Epithelial cell of proximal tubule (primary cell): ENCODE measurements at places on chromosomes 13 and 19.
A peak's percentile ranks its signal among the peaks of the same experiment; 100 is the strongest.

- no peak for DNase-seq
Observed at GRCh38 chr13:35977060-35977459, 154.1 kb downstream of the DCLK1 start.

- DNase-seq: no peak
Observed at GRCh38 chr19:45492627-45493470, 4.0 kb downstream of the RTN2 start.

DNA sequence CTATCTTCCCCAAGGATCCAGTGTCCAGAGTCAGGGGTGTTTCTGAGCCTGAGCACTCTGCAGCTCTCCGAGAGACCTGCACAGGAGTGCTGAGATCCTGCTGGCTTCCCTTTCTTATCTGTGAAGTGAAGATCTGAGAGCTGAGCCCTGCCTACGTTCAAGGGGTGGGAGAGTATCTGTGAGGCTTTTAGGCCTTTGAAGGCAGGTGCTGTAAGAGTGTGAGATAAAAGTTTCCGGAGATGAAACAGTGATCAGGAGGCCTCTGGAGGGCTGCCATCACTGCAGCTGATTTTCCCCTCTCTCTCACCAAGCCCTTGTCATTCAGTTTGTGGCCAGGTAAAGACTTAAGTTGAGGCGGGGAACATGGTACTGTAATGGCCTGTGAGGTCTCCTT is 83.1 kb downstream of the AKAP11 start:
- no peak for DNase-seq

DNA sequence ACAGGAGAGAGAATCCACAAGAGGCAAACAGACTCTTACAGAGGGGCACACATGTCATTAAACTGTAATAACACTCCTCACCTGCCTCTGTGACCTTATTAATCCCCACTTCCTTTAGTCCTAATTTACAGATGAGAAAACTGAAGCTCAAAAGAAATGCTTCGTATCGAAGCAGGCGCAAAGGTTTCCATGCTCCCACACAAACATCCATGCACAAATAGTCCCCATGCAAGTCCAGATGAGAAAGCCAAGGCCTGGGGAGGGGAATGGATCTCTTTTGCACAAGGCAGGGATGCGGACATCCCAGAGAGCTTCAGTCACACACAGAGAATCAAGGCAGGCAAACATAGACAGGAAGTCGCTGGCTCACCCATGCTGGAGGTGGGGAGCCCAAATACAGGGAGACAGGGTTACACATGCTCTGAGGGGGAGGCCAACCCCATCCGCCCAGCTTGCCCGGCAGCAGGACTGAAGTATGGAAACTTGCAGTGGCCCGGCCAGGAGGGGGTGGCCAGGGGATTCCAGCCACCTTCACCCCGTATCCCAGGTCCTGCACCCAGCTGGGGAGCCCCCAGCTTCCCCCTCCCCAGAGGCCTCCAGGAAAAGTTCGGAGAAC is 468 bp downstream of the S1PR5 start:
- no peak for DNase-seq

GRCh38 chr19:7982103-7982502 is 23.3 kb downstream of the ELAVL1 start:
- DNase-seq: no peak

DNA sequence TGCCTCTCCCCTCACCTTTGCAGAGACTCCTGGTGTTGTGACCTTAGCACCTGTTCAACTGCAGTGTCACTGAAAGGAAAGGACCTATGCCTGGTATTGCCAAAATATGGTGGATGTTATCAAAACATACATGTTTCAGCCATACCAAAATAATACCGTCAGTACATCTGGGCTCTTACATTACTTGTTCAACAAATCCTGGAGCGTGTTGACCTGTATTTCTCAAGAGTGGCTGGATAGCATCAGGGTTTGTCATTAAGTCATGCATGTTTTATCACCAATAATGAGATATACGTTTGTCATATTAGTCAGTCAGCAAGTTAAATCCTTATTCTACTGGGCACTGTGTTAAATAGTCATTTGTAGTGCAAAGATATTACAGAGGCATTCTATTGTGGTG is 290.8 kb downstream of the SHISA2 start:
- no peak for DNase-seq

- no peak for DNase-seq
Observed at GRCh38 chr13:114155926-114156883, 22.9 kb upstream of the CFAP97D2 start.

DNA sequence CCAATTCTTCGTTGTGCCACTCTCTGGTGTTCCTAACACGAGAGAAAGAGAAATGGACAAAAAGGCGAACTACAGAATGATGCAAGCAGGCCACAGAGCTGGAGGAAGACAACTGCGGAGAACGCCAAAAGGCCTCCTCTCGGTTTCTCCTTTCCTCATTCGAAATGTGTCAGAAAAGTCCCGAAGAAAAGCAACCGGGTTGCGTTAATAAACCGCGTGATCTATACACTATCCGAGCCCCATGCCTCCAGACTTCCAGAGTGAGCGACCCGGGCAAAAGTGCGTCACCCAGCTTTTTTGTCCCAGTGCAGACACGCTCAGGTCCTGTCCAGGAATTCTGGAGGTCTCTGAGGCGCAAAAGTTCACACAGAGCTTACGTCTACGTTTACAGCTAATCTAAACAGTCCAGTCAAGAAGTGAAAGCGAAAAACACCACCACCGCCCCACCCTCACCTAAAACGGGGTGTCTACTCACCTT is 413 bp downstream of the N4BP2L2 start:
- DNase-seq: no peak

- DNase-seq: no peak
Observed at GRCh38 chr13:95438297-95438696, 114.2 kb upstream of the CLDN10 start.

- peak; percentile 62 for DNase-seq
Observed at GRCh38 chr13:105991622-105992277, 543.7 kb downstream of the EFNB2 start.

DNA sequence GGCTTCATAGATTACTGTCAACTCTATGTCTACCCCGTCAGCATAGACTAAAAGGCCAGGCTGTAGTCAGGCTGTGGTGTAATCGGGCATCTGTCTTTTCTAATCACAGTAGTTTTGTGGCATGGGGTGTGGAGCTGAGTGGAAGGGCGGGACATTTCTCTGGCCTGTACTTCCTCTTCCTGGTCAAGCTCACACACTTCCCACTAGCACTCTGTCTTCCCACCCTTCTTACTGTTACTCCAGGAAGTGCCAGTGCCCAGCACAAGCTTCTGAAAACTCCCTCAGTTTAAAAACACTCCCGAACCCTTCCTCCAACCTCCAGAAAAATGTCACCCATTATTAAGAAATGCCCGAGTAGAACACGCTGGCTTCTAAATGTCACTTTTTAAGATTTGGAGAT is 229.8 kb downstream of the KLF5 start:
- DNase-seq: no peak

GRCh38 chr13:95570016-95570415 is 17.5 kb downstream of the CLDN10 start:
- DNase-seq: no peak

DNA sequence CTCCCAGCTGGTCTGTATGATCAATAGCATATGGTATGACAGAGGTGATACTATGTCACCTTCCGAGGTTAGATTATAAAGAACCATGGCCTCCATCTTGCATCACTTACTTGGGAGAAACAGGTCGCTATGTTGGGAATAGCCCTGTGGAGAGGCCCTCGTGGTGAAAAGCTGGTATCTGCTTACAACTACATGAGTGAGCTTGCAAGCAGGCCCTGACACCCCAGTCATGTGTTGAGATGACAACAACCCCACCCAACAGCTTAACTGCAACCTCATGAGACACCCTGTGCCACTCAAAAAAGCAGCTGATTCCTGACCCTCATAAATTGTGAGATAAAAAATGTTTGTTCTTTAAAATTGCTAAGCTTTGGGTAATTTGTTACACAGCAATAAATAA is 18.8 kb downstream of the MTRF1 start:
- DNase-seq: no peak

- no peak for DNase-seq
Observed at GRCh38 chr19:51916167-51916566, 11.1 kb upstream of the ZNF613 start.

DNA sequence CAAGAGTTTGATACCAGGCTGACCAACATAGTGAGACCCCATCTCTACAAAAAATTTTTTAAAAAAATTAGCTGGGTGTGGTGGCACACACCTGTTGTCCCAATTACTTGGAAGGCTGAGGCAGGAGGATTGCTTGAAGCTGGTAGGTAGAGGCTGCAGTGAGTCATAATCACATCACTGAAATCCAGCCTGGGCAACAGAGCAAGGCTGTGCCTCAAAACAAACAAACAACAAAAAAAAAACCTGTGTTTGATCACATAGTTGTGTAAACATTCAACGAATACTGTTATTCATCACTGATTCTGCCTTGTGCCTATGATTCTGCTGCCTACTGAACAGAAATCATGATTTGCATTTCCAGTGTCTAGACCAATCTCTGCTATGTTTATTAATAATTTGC is 134.0 kb downstream of the TBC1D4 start:
- DNase-seq: no peak

- peak; percentile 96 for DNase-seq
Observed at GRCh38 chr19:42850981-42851717, 28.4 kb downstream of the PSG1 start.

- DNase-seq: peak; percentile 78
Observed at GRCh38 chr13:90696254-90696653, 651.2 kb upstream of the MIR17HG start.

DNA sequence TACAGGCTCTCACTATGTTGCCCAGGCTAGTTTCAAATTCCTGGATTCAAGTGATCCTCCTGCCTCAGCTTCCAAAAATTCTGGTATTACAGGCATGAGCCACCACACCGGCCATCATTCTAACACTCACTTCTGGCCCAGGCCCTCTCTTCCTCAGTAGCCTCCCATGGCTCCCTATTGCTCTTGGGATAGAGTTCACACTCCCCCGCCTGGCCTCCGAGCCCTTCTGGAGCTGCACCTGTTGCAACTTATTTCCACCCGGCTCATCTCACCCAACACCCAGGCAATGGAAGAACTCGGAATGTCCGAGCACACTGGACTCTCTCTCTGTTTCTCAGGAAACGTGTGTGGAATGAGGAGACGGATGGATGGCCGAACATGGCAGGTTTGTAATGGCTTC is 9.0 kb upstream of the SBK3 start:
- DNase-seq: no peak
